ENCODE measurements at places on chromosomes 1 and 21.

DNA sequence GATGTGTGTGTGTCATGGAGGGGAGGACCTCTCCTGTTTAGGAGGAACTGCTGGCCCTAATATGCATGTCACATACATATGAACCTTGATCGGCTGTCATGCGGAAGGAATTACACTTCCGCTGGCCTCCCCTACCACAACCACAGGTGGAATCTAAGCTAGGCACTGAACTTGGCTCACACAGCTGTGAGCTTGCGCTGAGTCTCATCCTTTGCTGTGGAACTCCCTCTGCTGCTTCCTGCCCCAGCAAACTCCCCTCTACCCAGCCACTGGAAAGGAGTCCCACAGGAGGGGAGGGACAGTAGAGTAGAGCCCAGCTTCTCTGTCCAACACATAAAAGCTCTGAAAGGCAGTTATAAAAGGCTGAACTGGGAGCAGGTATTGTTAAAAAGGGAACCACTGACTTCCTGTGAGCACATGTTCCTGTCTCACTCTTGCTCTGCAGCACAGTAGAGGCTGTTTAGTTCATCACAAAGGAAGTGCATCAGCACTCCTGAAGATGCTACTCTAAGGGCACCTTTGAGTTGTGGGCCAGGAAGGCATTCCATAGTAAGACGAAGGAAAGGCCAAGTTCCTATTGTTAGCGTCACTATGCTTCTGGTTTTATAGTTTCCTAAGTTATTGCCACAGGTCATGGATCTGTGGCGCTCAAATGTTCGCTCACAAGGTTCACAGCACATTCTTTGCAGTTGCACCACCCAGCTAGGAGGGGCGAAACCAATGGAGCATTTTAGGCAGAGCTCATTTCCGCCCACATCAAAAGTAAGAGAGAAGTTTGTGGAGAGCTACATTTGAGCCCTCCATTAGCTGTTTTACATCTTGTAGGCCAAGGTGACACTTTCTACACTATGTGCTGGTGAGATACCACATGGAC is 17.7 kb upstream of the PTPRC start:
- peak; percentile 63 for DNase-seq

DNA sequence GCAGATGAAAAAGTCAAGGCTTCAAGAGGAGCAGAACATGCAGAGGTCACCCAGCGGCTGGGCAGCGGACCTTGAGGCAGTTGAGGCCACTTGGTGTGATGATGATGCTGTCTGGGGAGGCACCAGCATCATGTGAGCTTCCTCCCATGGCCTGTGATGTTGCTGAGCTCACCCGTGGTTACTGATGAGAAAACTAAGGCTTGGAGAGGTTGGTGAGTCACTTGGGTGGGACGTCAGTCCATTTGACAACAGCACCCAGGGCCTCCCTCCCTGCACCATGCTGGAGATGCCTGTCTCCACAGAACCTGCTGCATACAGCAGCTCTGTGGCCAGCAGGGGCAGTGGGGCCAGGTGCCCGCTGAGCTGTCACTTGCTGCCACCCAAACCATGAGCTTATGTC is 146.8 kb downstream of the NPHP4 start:
- DNase-seq: no peak

DNA sequence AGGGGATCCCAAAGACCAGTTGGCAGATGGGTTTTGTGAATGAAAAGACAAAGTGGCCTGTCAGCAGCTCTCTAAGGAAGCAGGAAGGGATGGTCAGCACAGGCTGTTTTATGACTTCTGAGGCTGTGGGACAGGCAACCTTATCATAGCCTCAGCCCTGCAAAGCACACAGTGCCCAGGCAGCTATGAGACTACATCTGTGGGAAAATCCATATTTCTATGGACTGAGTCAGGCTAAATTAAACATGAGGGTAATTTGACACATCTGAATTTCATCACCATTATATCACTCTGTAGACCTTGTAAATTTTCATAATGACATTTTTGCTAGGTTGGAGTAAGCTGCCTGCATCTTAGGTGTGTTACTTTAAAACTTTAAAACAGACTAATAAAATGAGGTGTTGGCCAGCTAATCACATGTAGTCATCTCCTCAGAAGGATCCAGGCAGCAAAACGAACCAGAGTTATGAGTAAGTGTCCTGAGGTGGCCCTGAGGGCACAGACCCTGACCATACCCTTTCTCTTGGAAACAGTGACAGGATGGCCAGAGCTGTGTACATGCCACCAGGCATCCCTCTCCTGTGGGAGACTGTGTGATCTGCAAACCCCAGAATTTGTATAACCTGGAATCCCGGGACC is 14.6 kb downstream of the NGF start:
- DNase-seq: no peak

- DNase-seq: no peak
Observed at GRCh38 chr1:86714561-86715244, 10.3 kb downstream of the SH3GLB1 start.

- DNase-seq: no peak
Observed at GRCh38 chr1:54045496-54045895, 7.5 kb downstream of the TMEM59 start.

- DNase-seq: no peak
Observed at GRCh38 chr21:42724226-42724920, 71.0 kb downstream of the PDE9A start.

DNA sequence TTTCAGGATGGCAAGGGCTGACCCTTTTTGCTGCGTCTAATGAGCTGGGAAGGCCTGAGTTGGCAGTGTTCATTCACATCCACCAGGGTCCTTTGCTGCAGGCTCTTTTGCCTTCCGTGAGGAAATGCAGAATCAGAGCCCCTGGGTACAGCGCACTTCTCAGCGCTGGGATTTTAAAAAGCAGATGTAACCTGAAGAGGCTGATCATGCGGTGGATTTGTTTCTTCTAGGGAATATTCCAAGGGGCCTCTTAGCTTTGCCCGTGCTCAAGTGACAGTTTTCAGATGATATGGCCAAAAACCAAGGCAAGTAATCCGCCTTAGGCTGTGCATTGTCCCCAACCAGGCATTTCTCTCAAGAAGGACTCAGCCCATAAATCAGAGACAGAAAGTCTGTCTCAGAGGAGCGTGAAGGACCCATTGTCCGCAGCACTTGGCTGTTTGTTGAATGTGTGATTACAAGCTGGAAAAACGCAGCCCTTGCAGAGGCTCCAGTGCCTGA is 237.6 kb downstream of the PTPRC start:
- no peak for DNase-seq

DNA sequence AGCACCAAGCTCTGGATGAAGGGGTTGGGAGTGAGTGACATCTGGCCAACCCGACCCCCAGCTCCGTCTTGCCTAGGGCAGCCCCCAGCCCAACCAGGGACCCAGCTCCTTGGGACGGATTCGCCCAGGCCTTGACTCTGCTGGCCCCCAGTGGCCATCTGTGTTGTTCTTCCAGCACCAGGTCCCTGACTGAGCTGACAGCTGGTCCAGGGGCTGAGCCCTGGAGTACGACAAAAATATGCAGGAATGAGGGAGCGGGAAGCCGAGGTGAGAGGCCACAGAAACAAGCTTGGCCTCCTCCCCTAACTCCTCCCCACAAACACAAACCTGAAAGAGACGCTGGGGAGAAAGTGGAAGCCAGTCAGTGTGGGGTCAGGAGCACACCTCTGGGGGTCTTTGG is 55.0 kb upstream of the PAX7 start:
- DNase-seq: no peak

DNA sequence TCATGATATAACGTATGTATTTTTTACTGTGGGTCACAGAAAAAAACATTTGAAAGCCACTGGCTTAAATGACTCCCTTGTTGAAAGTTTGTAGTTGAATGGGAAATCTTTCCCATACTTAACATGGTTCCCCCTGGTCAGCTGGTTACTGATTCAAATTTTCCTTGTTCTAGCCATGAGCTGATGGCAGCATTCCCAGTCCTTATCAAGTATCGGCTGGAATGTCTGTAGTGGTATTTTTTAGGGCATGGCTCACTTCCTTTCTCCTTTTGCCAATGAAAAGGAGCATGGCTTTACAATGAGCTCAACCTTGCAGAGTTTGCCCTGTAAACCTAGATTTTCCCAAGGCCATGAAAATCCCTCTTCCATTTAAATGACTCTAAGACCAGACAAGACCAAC is 55.7 kb downstream of the GIPC2 start:
- no peak for DNase-seq

DNA sequence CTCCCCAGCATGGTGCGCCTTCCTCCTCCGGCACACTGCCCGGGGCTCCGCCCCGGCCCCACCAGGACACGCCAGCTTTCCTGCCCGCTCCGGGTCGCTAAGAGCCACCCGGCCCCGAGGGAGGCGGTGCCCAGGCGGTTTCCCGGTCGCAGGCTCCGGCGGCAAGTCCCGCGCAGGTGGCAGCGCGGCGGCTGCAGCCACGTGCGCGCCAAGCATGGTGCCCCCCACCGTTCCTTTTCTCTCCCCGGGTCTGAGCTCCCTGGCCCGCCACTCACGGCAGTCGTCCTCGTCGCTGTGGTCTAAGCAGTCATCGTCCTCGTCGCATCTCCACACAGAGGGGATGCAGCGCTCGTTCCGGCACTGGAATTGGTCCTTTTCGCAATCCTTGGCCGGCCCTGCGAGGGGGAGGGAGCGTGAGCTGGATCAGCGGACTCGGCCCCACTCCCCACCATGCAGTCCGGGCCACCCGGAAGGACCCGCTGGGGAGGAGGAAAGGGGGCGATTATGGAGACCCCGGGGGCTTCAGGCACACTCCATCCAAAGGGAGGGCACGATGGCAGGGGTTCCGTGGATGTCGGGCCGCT is 1.2 kb downstream of the LRP8 start:
- no peak for DNase-seq

- DNase-seq: peak; percentile 17
Observed at GRCh38 chr1:9280015-9280860, 12.5 kb upstream of the SPSB1 start.

- no peak for DNase-seq
Observed at GRCh38 chr21:15455819-15456462, 273.8 kb upstream of the USP25 start.

- DNase-seq: no peak
Observed at GRCh38 chr1:178727014-178727895, 2.2 kb downstream of the RALGPS2 start.

DNA sequence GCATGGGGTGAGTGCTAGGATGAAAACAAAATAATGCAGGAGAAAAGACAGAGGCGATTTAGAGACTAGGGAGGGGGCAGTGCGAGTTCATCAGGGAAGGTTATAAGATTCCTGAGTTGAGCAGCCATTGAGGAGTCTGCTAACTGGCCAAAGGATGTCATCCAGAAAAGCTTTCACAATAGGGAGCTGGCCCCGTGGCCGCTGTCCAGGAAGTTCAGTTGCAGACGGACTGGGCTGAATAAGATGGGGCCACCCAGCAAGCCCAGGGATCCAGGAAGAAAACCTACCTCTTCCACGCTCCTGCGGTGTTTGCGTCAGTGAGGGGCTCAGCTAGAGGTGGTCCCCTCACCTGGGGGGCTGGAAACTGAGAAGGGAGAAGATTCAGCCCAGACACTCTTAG is 4.0 kb upstream of the PKP1 start:
- DNase-seq: no peak

GRCh38 chr1:116164604-116165368 is 53.6 kb downstream of the MAB21L3 start:
- no peak for DNase-seq
